ENCODE measurements at places on chromosomes 5 and 9.

GRCh38 chr5:79938468-79938867, 52.6 kb downstream of the MTX3 start:
- DNase-seq = no peak

GRCh38 chr5:148976569-148977381, 86.1 kb downstream of the SH3TC2 start:
- no peak for DNase-seq

GRCh38 chr5:97297063-97297703, 114.1 kb upstream of the RIOK2 start:
- peak; percentile 0 for DNase-seq

GRCh38 chr9:6356904-6357303, 28.7 kb downstream of the TPD52L3 start:
- DNase-seq = no peak

DNA sequence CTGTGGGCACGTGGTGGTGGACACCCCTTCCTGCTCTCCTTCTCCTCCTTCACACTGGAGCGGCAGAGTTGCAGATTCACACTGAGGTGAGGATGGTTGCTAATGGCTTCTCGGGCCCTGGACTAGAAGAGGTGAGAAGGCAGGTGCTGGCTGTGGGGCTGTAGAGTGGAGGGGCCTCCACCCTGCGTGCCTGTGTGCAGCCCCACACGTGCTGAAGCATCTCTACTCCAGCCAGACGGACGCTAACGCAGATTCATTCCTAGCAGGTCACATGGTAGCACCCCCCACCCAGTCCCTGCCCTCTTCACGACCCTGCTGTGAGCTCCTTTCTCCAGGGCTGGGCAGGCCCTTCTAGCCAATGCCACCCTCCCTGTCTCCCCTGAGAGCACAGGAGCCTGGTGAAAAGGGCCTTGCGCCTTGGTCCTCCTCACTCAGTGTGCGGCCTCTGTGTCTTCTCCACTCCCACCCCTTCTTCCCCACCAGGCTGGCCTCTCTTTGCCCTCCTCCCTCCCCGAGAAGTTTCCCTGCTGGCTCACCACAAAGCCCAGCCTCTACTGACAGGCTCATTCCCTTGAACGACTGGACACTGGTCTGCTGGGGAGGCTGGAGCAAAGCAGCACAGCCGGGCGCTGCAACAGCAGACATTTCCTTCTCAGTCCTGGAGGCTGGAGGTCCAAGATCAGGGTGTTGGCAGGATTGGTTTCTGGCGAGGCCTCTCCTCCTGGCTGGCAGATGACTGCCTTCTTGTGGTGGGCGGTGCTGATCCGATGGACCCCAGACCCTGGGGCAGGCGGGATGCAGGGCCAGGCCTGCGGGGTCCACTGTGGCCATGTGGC, 14.2 kb downstream of the CACNA1B start:
- no peak for DNase-seq

DNA sequence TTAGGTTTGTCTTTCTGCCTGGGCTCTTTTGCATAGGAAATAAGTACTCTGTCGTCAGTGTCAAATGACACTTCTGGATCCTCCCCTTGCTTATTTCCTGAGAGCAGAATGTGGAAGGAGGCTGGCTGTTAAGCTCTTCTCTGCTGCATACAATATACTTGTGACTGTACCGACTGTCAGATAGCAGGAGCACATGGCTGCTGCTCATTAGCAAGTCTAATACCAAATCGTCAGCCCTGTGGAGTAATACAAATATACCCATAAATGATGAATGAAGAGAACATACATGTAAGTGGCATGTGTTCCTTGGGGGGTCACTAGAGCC, at the start of gene GPR151:
TSS of gene GPR151 (minus strand) at position 40 of the 325 bp plus-strand sequence. CDS start 77 bp downstream, outside the sequence.
- DNase-seq = no peak

DNA sequence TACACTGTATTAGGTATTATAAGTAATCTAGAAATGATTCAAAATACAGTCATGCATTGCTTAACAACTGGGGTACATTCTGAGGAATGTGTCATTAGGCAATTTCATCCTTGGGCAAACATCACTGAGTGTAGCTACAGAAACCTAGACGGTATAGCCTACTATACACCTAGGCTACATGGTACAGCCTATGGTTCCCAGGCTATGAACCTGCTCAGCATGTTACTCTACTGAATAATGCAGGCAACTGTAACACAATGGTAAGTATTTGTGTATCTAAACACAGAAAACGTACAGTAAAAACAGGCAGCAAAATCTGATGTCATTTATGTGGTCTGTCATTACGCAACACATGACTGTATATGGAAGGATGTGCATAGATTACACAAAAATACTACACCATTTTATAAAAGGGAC, 96.8 kb downstream of the RAPGEF6 start:
- no peak for DNase-seq

DNA sequence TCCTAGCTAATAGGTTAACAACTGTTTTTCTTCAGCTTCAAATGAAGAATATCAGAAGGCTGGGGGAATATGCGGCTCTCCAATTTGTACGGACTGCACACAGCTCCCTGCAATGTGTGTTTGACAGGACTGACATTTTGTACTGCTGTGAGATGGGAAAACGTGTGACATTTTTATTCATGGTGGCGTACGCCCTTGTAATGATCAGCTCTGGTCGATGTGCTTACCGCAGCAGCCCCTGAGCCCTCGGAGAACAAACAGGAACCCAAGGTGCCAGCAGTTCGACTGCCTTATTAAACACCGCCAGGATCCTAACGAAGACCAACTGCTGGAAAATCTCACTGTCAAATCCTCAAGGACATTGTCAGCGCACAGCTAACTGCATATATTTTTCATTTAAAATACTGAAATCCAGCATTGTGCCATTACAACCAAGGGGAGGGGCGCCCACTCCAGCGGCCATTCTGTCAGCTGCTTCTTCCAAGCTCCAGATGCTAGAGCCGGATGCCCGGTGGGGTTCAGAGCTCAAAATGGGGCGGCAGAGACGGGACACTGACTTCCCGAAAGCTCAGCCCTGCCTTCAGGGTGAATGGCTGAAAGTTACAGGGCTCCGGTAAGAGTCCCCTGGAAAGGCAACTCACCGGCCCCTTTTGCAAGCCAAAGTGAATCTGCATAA, 66.8 kb downstream of the CRB2 start:
- DNase-seq = no peak

DNA sequence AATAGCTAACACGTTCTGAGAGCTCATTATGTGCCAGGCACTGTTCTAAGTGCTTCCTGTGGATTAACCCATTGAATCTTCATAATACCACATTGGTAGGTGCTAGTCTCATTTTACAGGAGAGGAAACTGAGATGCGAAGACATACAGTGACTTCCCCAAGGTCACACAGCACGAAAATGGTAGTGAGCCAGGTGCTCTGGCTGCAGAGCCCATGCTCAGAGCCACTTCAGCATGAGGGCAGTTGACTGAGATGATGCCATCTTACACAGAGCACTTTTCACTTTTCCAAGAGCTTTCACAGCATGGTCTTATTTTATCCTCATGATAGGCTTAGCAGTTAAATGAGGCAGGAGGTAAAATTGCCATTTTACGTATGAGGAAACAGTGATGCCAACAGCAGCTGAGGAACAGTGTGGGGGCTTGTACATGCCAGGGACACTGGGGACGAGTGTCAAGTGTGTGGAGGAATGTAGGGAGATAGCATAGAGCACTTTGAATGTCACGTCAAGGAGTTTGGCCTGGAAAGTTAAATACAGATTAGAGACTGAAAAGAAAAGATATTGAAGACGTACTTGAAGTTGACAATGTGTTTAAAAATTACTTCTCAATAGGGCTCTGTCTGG, 180.0 kb downstream of the KIF4B start:
- no peak for DNase-seq

DNA sequence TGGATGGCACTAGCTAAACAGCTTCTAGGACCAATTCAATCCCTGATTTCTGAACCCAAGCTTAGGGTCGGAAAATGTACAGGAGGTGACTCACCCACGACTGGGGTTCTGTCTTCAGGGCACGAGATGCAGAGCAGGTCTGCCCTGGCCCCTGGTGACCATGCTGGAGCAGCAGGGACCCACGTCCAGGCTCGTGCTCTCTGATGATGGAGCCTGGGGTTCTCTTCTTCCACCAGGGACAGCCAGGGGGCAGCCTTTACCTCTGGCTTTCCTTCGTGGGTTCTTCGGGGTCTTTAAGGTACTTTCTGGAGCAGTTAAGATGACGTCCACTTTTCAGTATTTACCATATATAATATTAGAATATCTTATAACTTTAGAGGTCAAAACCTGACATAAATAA, 2.1 kb downstream of the CFAP77 start:
- DNase-seq = peak; percentile 51

GRCh38 chr5:133119233-133119711, 67.5 kb downstream of the HSPA4 start:
- DNase-seq = no peak

- no peak for DNase-seq
These were observed 1008.9 kb downstream of the EFNA5 start for GRCh38 chr5:106661866-106662265.

DNA sequence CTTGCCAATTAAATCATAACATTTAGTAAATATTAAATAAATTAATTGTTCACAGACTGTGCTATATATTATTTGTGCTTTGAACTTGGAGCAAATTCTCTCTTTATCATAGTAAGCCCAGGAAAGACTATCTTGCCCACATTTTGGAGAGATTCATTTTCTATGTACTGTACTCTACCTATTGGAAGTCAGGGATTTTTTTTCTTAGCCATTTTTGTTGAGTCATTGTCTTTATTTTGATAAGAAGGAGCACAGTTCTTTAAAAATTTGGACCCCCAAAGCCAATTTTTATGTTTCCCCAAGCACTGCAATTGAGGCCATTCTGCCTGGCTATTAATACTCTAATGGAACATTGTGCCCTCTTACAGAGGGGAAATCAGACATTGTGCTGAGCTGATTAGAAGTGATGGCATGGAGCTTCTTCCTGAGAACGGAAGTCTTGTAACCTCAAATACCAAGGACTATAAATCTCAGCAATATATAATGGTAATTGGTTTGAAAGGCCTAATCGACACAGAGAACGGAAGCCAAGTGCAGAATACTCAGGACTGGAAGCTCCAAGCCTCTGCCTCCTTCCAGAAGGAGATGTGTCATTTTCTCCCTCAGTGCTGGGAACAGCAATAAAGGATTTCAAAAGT, 188.8 kb upstream of the PAPPA start:
- DNase-seq = no peak

GRCh38 chr5:125272357-125272756, 525.9 kb upstream of the ZNF608 start:
- DNase-seq = no peak

GRCh38 chr5:74863726-74864125, 2.5 kb downstream of the FAM169A start:
- DNase-seq = no peak

Measured in NCI-H1930 (cell line).